ENCODE measurements at places on chromosomes 1 and 21. TPM values are rescaled to one million over a fixed set of nuclear protein-coding genes. Genes with fewer than 3 reads are reported as not detected.
A peak's percentile ranks its signal among the peaks of the same experiment; 100 is the strongest.

DNA sequence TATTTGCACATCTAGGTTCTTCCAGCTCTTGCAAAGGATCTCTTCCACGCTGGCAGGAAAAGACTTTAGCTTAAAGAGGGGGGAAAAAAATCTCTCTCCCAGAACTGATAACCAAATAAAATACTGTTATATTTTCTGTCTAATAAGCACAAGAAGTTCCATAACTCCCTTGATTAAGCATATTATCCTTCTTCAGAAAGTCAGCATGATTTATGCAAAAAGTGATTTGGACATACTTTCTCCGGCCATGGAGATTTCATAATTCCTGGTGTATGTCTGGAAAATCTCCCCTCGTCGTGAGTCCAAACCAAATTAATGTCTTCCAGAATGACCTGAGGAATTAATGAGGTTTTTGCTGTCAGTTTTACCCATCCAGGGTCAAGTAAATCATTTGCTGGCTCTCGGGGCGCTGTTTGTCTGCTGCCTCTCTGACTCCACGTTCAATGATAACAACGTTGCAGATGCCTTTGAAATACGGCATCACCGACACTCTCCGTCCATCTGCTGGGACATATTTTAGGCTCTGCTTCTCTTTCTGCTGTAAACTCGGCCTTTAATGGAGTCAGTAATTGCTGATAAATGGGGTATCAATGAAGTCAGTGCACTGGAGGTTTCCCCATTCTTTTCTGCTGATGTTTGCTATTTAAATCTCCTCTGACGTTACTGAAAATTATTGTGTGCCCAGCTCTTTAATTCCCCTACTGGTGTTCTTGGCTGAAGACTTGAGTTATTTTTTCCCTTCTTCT, 112.9 kb downstream of the HLX start:
- no peak for DNase-seq

- DNase-seq: no peak
These were observed 12.9 kb upstream of the DISC1 start for GRCh38 chr1:231613419-231614349.

Gene TMPRSS3
- not detected for total RNA-seq

Gene KRTAP11-1
- not detected for total RNA-seq

- DNase-seq: peak; percentile 36
These were observed 94.9 kb downstream of the MRPL37 start for GRCh38 chr1:54294887-54295286.

- DNase-seq: no peak
These were observed 1.2 kb downstream of the DMBX1 start for GRCh38 chr1:46490656-46491442.

- DNase-seq: no peak
These were observed 710.2 kb downstream of the AMY1C start for GRCh38 chr1:104459886-104460285.

- DNase-seq: no peak
These were observed 685.7 kb downstream of the ADGRL2 start for GRCh38 chr1:82486468-82486867.

- DNase-seq: no peak
These were observed 41.2 kb downstream of the DMRTB1 start for GRCh38 chr1:53500204-53501064.

DNA sequence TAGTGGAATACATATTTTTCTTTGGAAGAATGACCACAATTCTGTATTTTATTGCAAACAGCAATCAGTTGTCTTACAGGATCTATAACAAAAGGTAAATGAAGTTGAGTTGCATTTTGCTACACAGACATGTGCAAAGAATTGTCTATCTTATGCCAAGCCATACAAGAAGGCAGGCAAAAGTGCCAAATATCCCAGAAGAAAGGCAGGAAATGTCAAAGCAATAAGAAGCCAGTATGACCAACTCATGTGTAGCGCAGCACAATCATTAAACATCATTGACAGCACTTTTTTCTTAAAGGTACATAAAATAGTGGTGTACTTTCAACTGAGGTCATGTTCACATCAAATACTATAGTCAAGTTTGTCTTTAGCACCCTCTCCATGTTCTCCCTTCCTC, 42.7 kb downstream of the NIBAN1 start:
- no peak for DNase-seq

GRCh38 chr1:243548516-243548915, 292.7 kb downstream of the SDCCAG8 start:
- DNase-seq: peak; percentile 38

- DNase-seq: no peak
These were observed 21.8 kb upstream of the RAB4A start for GRCh38 chr1:229248821-229249817.

Gene LCE1C
- not detected for total RNA-seq

- peak; percentile 81 for DNase-seq
These were observed 23.5 kb downstream of the ANGPTL1 start for GRCh38 chr1:178847396-178847849.

GRCh38 chr1:20555758-20556120, 3.4 kb downstream of the FAM43B start:
- no peak for DNase-seq

GRCh38 chr1:60427701-60428100, 354.1 kb upstream of the C1orf87 start:
- no peak for DNase-seq

DNA sequence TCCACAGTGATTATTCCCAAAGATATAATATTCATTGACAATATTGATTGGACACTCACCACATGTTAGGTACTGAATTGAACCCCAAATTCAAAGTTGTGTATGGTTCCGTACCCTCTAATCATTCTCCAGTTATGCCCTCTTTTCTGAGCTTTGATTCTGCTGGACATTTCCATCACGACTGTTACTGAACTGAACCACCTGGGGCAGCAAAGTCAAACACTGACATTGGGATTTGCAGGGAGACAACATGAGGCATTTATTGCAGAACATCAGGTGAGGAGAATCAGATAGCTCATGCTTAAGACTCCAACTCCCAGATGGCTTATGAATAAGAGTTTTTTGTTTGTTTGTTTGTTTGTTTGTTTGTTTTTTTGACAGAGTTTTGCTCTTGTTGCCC, 420.9 kb downstream of the DISC1 start:
- DNase-seq: no peak

- no peak for DNase-seq
These were observed 43.5 kb upstream of the TRAPPC10 start for GRCh38 chr21:43968410-43969114.

- no peak for DNase-seq
These were observed 10.3 kb downstream of the LIX1L start for GRCh38 chr1:145947551-145947950.

Gene RAB3B
- 49.2 TPM for total RNA-seq

- DNase-seq: no peak
These were observed 765 bp upstream of the VPS45 start for GRCh38 chr1:150066838-150067183.

GRCh38 chr1:22665752-22666151, 12.7 kb downstream of the C1QB start:
- peak; percentile 16 for DNase-seq

GRCh38 chr1:47656719-47657685, 219.2 kb downstream of the FOXD2 start:
- peak; percentile 18 for DNase-seq

DNA sequence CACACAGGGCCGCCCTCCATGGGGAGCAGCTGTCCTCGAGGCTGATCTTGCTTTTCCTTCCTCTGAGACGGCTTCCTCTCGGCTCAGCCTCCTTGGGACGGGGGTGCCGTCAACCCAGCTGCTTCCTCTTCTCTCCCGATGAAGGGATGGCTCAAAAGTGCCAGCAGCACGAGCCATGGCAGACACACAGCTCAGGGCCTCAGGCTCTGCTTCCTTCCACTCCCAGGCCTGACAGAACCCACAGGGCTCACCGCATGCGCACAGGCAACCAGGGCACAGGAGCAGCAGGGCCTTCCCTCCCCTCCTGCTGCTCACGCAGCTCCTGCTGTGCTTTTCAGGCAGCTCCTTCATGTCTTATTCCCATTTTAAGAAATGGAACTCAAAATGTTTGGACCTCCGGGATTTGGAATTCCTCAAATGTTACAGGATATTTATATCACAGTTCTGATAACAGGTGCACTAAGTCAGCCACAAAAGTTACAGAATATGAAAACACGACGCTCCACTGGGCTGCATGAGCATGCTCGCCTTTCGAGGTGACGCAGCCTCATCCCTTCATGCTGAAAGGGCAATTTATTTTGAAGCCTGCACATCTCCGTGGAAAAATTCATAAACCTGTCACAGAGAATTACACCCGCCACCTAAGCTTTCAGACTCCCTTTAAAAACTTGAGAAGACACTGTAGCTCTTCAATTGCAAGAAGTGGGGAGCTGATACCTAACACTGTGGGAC, 84.4 kb downstream of the HSF2BP start:
- no peak for DNase-seq

DNA sequence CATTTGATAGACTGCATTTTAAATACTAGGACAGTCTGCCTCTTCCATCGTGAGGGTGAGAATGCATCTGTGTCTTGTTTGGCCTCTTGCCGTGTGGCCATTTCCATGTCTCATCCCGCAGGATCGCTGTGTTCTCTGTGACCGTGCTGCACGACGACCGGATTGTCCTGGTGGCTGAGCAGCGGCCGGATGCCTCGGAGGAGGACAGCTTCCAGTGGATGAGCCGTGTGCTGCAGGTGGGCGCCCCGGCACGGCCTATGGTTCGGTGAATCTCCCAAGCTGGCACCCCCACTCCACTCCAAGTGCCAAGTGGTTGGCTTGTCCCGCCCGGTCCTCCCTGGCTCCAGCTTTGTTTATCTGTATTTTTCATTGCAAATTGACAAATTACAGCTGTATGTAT, 55.2 kb downstream of the S100B start:
- DNase-seq: no peak

Gene SPRR4
- total RNA-seq: not detected

Gene CHIA
- total RNA-seq: not detected

Gene SYCP1
- total RNA-seq: not detected

DNA sequence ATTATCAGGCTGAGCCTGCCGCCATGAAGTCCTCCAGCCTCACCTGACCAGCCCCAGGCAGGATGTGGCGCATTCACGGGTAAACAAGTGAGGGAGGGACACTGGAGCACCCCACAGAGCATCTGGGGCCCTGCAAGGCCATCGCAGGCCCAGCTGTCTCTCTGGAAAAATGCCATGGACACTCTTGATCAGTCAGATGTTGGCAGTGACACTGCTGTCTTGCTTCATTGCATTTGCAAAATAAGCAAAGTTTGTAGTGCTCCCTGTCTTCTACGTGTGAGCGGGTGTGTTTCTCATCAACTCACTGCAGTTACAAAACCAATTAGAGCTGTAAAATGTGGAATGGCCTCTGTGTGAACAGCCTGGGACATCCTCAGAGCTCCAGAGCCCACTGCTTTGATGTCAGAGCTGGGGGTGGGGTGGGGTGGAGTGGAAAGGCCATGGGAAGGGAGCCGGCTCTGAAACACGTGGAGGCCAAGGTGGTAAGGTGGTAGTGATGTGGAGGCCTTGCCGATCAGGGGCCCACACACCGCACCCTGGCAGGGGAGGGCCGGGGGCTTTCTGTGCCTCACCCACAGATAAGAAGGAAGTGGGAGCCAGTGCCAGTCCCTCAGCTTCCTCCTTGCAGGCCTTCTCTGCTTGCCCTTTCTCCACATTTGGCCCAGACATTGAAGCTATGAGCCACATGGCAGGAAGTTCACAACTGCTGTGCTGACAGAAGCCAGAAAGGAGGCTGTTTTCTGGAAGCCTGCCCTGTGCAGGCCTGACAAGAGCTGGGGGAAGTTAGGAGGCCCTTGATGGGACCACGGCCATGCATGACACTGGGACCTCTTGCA, 254.9 kb downstream of the RHOU start:
- DNase-seq: no peak

Gene FMOD
- total RNA-seq: not detected

Gene ANP32E
- 48.9 TPM for total RNA-seq

Gene SZRD1
- total RNA-seq: 152 TPM

Gene LCE3A
- total RNA-seq: not detected

Gene F13B
- not detected for total RNA-seq

Gene SYTL1
- total RNA-seq: 10.7 TPM

DNA sequence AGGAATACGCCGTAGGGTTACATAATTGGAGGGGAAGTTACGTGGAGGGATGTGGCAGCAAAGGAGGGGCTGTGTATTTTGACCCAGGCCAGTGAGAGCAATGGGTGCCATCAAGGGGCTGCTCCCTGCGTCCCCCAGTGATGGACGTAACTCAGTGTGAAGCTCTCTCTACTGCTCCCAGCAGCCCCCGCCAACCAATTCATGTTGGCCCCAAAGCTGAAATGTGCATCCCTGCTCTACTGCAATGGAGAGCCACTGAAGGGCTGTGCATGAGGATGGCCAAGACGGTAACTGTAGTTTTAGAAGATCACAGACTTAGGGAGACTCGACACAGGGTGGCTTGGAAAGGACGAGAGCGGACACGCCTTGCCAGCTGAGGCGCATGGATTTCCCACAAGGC, 38.3 kb downstream of the PGBD5 start:
- DNase-seq: no peak

GRCh38 chr1:232477728-232478127, 152.2 kb downstream of the SIPA1L2 start:
- DNase-seq: peak; percentile 98

DNA sequence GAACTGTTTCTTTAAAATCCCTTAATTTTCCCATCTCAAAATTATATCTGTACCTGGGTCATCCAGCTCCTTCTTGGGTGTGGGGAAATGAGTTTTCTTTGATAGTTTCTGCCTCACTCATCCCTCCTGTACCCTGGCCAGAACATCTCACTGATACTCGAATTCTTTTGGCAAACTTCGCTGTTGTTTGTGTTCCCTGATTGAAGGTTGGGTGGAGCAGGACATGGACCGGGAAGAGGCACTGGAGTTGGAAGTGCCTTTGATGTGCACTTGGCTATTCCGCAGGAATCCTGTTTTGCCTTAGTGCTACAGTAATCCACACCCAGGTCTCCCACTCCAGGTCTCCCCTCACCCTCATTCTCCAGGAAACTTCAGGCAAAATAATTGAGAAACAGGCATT, 11.2 kb downstream of the MINDY1 start:
- no peak for DNase-seq

GRCh38 chr1:245148861-245149260, 5.9 kb upstream of the KIF26B start:
- no peak for DNase-seq

Gene SLAMF1
- total RNA-seq: not detected

Gene HMGCS2
- not detected for total RNA-seq

DNA sequence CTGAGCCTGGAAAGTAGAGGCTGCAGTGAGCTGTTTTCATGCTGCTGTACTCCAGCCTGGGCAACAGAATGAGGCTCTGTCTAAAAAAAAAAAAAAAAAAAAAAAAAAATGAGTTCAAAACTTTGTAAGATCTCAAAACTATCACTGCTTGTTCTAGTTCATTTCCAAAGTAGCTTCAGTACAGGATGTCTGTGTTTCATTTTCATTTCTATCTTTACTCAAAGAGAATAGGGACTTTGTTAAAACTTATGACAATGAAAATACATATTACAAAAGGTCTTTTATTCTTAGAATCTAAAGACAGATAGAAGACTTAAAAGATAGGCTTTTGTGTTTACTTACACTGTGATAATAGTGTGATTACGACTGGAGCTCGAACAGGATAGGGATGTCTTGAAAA, 709.7 kb downstream of the ADGRL2 start:
- DNase-seq: no peak

GRCh38 chr1:212060632-212061472, 25.3 kb downstream of the DTL start:
- peak; percentile 44 for DNase-seq

GRCh38 chr21:15051644-15052458, 12.9 kb downstream of the NRIP1 start:
- DNase-seq: peak; percentile 58

- no peak for DNase-seq
These were observed 4.1 kb downstream of the UQCRHL start for GRCh38 chr1:15803380-15803779.
